ENCODE measurements at places on chromosomes 2 and 18.

- DNase-seq, result no peak
These were observed 398.5 kb upstream of the NRP2 start for GRCh38 chr2:205283736-205284270.

- peak; percentile 57 for DNase-seq
These were observed 74.5 kb upstream of the B3GNT7 start for GRCh38 chr2:231321021-231321420.

GRCh38 chr18:8045884-8046281, 478.8 kb downstream of the PTPRM start:
- DNase-seq, result no peak

DNA sequence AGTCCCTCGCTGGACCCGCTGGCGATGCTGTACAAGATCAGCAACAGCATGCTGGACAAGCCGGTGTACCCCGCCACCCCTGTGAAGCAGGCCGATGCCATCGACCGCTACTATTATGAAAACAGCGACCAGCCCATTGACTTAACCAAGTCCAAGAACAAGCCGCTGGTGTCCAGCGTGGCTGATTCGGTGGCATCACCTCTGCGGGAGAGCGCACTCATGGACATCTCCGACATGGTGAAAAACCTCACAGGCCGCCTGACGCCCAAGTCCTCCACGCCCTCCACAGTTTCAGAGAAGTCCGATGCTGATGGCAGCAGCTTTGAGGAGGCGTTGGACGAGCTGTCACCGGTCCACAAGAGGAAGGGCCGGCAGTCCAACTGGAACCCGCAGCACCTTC, 77.1 kb downstream of the TSHZ1 start:
- no peak for DNase-seq

DNA sequence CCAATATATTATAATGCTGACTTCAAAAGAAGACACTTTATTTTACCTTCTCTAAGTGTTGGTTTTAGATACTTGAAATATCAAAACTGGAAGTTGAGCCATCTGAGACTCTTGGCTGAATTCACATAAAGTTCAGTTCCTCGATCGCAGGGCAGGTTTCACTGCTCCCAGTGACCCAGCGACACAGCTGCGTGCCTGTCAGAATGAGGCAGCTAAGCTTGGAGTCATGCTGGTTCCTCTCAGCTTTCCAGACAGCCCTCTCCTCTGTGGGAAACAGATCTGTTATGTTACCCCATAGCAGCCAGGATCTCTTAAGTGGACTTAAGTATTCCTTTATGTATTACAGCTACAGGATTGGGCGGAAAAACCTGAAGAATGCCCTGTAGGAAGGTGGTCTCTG, 142.8 kb upstream of the ALPP start:
- DNase-seq, result no peak

DNA sequence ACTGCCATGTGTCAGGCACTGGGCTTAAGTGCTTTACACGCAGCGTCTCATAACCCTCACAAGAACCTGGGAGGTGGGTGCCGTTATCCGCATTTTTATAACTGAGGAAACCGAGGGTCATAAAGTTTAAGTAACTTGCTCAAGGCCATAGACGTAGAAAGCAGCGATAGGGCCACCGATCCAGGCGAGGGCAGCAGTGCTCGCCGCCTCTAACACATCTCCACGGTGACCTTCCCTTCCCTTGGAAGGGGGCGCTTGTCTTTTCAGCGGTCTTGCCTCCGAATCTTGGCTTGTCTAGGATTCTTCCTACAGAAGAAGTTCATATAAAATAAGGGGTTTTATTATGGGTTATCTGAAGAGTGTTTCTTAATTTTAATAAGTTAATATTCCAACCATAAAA, 186.6 kb downstream of the GBX2 start:
- no peak for DNase-seq

- DNase-seq, result no peak
These were observed 78.2 kb downstream of the THNSL2 start for GRCh38 chr2:88248280-88248828.

GRCh38 chr2:117785740-117786139, 28.8 kb upstream of the DDX18 start:
- peak; percentile 68 for DNase-seq

DNA sequence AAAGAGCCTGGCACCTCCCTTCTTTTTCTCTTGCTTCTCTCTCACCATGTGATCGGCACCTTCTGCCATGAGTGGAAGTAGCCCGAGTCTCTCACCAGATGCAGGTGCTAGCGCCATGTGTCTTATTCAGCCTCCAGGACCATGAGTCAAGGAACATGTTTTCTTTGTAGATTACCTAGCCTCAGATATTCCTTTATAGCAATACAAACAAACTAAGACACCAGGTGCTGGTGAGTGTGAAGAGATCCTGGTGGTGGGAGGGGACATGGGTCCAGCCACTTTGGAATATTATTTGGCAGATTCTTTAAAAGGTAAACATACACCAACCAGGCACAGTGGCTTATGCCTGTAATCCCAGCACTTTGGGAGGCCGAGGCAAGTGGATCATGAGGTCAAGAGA, 5.9 kb upstream of the USP40 start:
- DNase-seq, result no peak

GRCh38 chr2:109516445-109517117, 97.2 kb downstream of the SEPTIN10 start:
- peak; percentile 70 for DNase-seq

DNA sequence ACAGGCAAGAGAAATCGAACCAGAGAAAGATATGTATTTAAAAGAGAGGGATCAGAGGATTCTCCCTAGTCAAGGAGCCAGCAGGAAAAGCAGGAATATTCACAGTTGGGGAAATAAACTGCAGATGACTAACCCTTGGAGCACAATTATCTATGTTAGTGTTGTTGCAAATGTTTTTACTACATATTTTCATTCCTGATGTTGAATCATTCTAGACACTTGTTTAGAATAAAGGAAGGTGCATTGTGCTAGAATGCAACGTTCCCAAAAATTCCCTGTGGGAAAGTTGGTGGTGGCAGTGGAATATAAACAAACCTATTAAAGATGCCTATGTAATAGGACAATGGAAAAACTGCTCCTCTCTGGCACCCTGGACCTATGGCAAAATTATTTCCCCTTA, 63.3 kb downstream of the DTNA start:
- no peak for DNase-seq

GRCh38 chr2:68466361-68466777, 725 bp downstream of the FBXO48 start:
- DNase-seq, result peak; percentile 23

GRCh38 chr2:10371441-10372196, 68.9 kb downstream of the HPCAL1 start:
- DNase-seq, result peak; percentile 56

- DNase-seq, result no peak
These were observed 15.8 kb downstream of the TSHZ1 start for GRCh38 chr18:75226286-75226955.

DNA sequence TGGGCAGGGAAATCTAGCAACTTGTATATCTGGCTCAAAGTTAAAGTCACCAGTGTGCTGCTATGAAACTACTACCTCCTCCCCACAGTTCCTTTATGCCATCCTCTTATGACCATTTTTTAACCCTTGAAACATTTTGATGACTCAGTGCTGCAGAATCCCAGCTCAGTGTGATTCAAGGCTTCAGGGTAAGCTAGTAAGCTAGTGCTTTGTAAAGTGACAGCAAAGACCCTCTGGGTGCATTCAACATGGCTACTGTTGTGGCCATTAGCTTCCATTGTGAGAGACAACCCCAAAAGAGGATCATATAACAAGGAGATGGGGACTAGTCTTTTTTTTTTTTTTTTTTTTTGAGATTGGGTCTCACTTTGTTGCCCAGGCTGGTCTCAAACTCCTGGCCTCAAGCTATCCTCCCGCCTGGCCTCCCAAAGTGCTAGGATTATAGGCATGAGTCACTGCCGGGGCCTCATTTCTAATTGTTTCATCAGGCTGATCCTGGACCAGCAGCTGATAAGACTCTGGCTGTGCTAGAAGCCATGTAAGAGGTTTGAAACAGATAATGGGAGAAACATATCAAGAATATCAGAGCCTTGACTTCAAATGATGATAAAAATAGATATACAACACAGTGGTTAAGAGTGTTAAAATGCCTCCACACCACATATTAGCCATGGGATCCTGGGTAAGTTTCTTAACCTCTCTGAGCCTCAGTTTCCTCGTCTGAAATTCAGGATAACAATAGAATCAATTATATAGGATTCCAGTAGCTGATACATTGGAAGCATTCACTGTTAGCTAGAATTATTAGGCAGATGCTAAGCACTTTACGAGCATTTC, 65.7 kb upstream of the RTN4 start:
- no peak for DNase-seq

DNA sequence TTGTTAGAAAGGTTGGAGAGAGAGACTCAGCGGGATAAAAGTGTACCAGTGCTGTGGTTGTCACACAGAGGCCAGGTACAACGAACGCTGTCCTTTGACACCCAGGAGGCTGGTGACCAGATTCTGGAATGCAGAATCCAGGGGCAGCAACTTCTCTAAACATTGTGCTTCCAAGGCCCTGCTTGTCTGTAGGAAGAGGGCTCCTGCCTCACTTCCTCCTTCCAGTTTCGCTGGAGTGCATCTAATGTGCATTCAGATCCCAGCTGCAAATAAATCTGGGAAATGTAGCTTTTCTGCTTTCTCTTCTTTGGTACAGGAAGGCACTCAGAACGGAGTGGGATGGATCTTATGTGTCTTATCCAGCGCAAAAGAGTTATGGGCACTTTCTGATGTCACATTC, 171.8 kb upstream of the ATP5MC3 start:
- DNase-seq, result no peak

DNA sequence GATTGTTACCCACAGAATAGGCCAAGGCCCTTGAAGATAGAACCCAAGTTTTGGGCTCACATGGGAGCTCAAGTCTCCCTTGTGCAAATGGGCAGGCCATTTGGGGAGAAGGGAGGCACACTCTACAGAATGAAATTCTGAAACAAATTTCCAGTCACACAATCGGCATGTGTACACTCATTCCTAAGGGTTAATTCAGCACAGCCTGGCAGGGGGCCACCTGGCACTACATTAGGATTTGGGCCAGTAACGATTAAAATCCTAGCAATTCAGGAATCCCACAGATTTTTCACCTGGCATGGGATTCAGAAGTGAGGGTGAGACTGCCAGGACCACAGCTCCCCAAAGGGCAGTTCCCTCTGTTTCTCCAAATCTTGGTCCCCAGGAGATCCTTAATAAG, 46.4 kb downstream of the BMP10 start:
- DNase-seq, result no peak
